ENCODE measurements at places on chromosomes 5 and 9.

GRCh38 chr5:140327589-140327988 is 18.8 kb downstream of the HBEGF start:
- DNase-seq, result no peak

DNA sequence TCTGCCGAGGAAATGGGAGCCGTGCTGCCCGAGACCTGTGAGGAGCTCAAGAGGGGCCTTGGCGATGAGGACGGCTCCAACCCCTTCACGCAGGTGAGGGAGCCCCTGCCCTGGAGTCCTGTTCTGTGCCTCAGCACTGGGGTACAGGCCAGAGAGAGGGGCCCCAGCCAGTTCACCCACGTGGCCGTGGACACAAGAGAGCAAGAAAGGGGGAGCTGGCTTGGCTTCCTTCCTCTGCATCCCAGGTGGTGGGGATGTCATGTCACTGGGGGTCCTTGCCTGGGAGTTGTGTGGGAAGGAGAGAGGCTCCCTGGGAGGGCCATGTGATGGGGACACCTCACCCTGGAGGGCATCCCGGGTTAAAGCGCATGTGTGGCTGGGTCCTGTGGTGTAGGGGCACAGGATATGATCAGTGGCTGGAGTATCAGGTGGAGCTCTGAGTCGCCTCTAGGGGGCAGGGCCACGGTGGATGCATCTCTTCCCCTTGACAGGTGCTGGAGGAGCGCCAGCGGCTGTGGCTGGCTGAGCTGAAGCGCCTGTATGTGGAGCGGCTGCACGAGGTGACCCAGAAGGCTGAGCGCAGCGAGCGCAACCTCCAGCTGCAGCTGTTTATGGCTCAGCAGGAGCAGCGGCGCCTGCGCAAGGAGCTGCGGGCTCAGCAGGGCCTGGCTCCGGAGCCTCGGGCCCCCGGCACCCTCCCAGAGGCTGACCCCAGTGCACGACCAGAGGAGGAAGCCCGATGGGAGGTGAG is 7.5 kb downstream of the N4BP3 start:
- peak; percentile 84 for DNase-seq

DNA sequence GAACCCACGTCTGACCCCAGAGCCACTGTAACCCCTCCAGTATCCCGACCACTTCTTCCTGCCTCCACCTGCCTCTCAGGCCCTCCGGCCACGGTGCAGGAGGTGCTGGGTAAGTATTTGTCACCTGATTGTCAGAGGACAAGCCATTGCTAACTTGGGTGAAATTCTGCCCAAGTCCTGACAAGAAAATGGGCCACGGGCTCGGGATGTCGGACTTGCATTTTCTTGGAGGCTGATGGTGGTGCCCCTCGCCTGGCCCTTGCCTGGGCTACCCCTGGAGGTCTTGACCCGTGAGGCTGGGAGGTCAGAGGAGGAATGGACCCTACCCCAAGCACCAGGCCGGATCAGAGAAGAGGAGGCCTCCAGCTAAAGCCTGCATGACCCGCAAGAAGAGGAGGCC is 149.7 kb upstream of the COL5A1 start:
- DNase-seq, result no peak

- no peak for DNase-seq
These were observed 34.2 kb upstream of the TGFBR1 start for GRCh38 chr9:99070681-99071080.

DNA sequence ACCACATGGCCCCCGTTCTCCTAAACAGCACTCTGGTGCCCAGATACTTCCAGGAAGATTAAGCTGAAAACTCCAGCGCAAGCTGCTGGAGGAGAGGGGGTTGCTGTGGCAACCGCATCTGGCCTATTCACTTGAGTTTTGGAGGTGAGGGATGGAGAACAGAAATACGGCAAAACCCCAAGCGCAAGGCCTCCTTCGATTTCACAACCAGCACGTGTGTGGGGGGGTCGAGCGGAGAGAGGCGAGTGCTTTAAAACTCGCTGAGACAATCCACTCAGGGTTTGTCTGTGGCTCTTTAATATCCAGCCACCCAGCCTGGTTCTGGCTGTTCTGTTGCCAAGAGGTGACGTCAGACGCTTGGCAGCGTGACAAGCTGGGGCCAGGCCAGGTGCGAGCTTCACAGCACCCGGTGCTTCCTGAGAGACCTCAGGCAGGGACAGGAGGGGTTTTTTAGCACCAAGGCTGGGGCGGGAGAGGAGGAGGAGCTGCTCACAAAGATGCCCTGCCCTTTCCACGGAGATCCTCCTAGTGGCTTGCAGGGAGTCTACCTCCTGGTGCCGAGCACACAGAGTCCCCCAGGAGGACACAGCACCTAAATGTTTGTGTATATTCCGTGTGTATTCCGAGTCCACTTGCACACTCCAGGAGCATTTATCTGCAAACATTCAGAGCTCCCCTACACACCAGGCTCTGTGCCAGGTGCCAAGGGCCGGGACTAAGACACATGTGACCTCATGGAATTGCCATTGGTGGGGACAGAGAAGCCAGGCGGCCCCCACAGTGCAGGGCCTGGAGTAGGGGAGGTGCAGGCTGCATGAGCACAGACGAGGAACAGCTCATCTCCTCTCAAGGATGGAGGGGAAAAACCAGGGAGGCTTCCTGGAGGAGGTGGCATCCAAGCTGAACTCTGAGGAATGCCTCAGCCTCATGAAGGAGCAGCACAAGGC is 194.6 kb downstream of the OLFM1 start:
- no peak for DNase-seq

DNA sequence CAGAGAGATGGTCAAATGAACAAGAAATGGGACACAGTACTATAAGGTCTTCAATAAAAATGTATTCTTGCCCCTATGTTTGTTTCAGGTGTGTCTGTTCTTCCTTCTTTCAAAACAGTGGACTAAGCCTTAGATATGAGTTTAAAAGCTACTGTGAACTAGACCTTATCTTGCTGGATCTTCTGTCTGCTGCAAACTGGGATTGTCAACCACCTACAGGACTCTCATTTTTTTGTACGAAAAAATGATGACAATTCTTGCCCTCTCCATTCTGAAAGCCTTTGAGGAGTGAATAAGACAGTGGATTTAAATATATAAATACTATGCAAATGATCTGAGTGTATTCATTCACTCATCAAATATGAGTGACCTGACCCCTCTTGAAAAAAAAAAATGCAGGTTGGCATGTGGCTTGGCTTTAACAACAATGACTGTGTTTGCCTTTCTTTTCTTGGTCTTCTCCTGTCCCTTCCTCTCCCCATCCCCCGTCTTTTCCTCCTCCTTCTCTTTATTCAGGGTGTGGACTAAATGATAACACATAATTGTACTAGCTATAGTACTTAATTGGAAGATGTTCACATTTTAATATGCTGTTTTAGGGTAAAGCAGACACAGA is 235.5 kb upstream of the TRIM32 start:
- DNase-seq, result no peak

DNA sequence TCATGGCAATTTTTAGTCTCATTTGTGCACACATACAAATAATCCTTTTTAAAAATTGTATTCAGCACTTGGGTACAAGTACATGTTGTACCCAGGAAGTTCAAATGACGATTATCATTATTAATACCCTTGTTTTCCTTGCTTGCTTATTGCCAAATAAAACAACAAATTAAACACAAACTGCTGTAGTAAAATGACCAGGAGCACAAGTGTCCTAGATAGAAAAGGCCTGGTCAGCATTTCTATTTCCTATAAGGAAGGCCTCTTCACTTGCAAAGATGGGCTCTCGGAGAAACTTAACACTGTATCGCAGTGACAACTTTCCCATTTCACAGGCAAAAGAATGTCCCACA is 34.7 kb upstream of the PLPP1 start:
- DNase-seq, result no peak

DNA sequence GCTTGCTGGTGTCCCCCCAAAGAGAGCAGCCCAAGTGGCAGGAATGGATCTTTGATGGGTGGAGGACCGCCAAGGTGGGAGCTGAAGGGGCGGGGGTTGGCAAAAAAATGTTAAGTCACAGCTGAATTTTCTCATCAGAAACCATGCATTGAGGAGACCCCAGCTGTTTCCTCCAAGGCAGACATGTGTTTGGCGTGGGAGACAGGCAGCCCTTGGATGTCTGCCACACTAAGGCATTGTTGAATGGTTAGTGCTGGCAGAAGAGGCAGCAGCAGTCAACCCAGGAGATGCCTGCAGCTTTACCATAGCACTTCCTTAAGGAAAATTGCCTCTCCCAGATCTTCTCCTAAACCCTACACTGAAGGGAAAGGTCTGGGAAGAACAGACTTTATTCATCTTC is 394.9 kb upstream of the CD180 start:
- no peak for DNase-seq

DNA sequence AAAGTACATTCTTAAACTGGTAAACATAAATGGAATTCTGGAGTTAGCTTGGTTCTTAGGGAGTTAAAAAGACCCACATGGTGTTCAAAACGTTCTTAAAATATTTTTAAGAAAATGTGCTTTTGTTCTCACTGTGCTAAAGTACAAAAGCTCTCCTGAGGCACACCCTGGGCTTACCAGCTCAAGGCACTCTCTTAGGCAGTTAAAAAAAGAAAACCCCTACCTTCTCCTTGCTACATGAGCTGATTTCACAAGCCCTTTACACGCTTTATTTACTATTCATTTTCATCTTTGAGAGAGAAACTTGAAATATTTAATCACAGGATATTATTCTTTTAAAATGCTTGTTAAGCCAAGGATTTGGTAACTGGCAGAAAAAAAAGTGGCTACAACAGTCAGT is 723.3 kb upstream of the GRAMD2B start:
- no peak for DNase-seq

DNA sequence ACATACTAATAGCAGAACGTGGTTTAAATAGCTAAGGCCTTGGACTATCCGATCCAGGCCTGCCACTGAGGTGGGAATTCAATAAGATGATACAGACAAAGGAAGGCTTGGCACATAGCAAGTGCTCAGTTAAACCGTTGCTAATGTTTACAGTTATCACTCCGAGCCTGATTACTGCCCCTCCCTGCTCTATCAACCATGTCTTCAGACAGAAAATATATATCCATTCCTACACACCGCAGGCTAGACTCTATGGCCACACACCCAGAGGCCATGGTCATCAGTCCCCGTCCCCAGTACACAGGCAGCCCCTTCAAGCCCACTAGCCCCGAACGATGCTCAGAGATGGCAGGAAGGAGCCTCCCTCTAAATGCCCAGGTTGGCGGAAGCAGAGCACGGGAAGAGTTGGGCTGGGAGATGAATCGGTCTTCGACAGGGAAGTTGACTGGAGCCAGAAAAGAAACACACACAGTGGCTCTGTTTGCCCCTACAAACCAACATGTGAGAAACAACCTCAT is 49.7 kb upstream of the STXBP1 start:
- DNase-seq, result no peak

DNA sequence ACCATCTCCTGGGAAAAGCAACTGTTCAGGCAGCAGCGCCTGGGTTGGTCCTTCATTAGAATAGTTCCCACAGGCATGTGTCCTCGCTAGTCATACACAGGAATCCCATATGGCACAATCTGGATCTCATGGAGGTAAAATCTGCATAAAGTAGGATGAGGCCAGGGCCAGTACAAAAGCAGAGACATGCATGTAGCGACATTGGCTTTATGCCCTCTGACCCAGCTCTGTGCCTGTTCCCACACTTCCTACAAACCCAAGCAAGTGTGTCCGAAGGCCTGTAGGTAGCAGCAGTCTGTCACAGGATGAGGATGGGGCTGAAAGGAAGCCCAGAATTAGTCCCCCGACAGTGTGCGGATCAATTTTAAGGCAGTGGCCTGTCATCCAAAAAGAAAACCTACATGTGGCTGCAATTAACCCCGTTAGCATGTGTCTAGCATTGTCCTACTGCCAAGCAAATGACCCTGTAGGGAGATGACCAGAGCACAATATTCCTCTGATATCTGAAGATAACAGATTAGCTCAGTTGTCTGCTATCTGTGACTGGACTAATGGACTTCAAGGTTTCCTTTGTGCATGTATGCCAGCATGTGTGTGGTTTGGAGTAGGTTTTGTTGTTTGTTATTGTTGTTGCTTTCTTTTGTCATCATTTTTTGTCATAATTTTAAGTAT is 178.8 kb downstream of the TMEM161B start:
- no peak for DNase-seq

DNA sequence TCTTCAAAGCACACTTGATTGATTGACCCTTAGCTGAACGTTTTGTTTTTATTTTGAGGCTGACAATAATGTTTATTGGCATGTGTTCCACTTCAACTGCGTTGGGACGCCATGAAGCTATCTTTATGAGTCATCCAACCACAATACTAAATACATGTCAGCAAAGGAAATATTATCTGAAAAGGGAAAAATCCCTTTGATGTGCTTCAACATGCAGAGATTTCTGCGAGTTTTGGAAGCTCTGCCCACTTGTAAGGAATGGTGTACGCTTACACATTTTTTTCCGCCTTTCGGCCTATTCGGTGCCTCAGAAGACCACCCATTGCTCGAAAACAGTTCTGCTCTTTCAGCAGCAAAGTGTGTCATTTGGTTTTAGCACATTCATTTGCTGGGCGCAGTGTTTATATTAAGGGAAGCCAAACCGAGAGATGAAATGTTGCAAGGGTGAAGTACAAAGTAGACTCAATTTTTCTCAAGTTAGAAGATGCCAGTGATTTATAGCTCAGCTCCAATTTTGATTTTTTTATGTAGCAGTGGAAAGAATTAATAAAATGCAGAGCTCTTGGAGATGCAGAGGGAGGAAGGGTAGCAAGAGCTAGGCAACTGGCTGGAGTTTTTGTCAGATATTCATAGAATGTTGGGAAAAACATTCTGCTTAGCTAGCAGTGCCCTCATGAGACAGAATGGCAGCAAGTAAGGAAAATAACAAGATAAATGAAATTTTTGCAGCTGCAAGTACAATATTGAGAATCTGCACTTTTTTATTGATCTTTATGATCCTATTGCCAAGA is 68.9 kb downstream of the PRDM6 start:
- DNase-seq, result no peak

Measured in GM12864 (cell line).